Activated T-cell treated with anti-CD3 and anti-CD28 coated beads for 1 hour (primary cell): ENCODE measurements at places on chromosomes 3 and 15.

DNA sequence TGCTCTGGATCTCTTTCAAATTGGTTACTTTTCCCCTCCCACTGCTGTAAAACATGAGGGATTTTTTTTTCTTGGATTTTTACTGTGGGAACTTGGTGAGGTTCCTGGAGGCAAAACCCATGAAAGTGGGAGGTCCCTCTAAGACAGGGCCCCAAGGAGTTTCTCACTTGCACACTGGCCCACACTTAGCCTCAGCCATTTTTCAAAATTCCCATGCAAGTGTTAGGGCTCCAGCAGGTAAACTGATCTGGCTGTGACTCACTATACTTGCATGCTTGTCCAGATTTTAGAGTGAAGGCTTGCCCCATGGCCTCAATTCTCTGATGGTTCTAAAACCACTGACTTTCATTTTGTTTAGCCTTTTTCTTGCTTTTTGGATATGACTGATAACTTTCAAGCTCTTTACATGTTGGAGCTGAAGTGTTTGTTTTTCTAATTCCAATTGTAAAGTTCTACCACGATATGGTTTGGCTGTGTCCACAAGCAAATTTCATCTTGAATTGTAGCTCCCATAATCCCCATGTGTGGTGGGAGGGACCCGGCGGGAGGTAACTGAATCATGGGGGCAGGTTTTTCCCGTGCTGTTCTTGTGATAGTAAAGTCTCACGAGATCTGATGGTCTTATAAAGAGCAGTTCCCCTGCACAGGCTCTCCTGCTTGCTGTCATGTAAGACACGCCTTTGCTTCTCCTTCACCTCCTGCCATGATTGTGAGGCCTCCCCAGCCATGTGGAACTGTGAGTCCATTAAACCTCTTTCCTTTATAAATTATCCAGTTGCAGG lies 37.7 kb downstream of the MCCC1 start:
- DNase-seq, result no peak

GRCh38 chr15:74611341-74611740 lies 4.3 kb upstream of the CLK3 start:
- no peak for DNase-seq

DNA sequence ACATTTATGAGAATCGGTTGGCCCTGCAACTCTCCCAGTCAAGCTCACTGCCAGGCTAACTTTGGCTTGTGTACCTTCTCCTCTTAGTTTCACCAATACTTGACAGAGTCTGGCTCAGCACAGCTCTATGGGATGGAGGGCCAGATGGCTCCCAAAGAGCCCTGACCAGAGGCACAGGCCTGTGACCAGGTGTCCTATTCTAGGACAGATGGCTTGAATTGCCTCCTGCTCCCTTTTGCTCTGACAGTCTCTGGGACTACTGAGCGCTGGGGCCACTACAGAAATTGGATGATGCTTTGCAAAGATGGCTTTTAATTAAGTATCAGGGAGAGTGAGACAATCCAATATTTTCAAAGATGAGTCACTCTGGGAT lies 10.3 kb upstream of the ARID3B start:
- DNase-seq, result no peak

DNA sequence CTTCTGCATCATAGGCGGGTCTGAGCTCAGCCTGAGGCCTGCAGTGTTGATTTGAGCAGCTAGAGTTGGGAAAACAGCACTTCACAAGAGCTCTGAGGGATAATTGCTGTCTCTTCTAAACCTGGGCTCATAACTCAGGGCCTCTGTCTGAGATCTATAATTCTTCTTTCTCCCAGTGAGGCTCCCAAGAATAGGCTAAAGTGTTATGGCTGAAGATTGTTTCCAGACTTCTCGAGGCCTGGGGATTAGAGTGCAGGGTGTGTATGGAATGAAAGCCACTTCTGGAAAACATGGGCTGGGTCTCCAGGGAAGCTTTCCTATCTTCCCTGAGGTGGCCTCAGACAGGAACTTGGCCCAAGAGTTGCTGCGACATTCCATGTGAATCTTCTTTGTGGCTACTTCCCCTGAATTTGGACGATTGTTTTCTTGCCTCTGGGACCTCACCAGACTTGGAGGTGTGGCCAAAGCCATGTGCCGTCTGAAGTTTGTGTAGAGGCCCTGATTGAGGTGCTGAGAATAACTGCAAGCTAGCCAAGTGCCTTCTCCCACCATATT lies 26.5 kb downstream of the MTMR14 start:
- no peak for DNase-seq

- DNase-seq, result no peak
These were observed 12.0 kb upstream of the GNB4 start for GRCh38 chr3:179463319-179463718.

DNA sequence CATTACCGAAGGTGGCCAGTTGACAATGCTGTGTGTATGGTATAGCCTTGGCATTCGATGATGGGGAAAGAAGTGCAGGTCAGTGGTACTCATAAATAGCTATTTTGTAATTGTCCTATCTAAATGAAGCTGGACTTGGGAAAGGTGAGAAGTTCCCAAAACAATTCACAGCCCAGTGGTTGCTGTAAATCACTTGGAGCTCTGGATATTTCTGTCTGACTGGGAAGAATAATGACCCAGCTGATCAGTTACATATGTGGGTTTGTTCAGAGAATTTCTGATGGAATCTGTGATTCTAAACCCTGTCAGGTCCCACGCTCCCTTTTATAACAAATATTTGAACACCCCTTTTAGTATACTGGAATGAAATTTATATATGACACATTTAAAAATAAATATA lies 133.9 kb upstream of the PFN2 start:
- DNase-seq, result no peak

DNA sequence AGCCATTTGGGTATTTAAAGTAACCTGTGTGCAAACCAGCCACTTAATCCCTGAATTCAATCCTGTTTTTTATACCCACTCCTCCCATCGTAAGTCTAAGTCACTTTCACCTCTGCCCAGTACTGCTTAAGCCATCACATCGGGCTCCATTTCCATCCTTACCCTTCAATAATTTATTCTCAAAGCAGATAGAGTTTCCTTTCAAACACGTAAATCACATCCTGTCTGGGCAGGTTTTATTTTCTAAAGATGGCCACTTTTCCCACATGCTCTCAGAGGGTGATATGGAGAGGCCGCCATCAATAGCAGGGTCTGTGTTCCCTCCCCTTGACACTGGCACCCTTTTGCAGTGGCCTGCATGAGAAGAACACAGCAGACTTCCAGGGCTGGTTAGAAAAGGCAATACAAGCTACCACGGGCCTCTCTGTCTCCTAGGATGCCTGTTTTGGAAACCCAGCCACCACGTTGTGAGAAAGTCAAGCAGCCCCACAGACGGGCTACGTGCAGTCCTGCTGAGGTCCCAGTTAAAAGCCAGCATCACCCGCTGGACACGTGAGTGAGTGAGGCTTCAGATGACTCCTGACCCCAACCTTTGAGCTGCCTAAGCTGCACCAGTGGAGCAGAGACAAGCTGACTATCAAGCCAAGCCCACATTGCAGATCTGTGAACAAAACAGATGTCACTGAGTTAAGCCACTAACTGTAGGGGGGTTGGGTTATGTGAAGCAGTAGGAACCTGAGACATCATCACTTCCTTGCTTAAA lies 241.8 kb upstream of the SLCO3A1 start:
- DNase-seq, result no peak

- DNase-seq, result no peak
These were observed 91.1 kb upstream of the MITF start for GRCh38 chr3:69648126-69648525.

DNA sequence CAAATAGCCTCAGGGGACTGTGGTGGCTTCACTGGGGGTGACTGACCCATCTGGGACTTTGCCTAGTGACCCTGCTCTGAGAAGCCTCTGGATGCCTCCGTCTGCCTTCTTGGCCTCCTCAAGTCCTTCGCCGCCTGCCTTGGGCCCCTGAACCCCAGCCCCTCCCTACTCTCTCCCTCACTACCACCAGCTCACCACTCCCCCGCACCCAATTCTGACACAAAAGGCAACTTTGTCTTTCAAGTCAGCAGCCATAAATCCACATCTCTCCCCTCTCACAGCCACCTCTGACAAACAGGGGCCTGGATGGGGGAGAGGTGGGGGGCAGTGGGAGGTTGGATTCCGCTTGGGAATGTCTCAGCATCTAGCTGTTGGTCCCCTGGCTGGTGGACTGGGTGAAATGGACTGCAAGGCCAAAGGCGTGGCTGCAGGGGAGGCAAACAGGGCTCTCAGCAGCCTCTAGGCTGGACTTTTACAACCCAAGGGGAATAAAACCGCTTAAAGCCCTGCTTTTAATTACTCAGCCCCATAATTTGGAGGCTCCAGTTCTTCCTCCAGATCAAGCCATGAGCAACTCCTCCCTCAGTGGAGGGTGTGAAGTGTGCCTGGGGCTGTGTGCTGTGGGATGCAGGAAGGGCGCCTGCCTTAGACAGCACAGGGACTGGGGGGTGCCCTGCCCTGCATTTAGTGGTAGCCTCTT lies 33.4 kb downstream of the IGDCC3 start:
- DNase-seq, result no peak

GRCh38 chr3:52907497-52907896 lies 10.1 kb upstream of the STIMATE start:
- no peak for DNase-seq

GRCh38 chr3:2454865-2455264 lies 356.2 kb downstream of the CNTN4 start:
- DNase-seq, result no peak

GRCh38 chr15:99634576-99634975 lies 68.8 kb downstream of the MEF2A start:
- no peak for DNase-seq

GRCh38 chr15:33960549-33960935 lies 7.8 kb upstream of the CHRM5 start:
- DNase-seq, result no peak

GRCh38 chr3:41599127-41599484 lies 362.8 kb downstream of the ULK4 start:
- DNase-seq, result no peak

GRCh38 chr3:27509376-27509775 lies 25.2 kb upstream of the SLC4A7 start:
- DNase-seq, result no peak

DNA sequence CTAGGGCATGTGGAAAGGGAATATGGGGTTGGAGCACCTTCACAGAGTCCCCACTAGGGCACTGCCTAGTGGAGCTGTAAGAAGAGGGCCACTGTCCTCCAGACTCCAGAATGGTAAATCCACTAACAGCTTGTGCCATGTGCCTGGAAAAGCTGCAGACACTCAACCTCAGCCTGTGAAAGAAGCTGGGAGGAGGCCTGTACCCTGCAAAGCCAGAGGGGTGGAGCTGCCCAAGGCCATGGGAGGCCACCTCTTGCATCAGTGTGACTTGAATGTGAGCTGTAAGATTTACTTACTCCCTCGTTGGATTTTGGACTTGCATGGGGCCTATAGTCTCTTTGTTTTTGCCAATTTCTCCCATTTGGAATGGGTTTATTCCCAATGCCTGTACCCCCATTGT lies 705.2 kb upstream of the ROBO1 start:
- no peak for DNase-seq

- DNase-seq, result no peak
These were observed 211.9 kb downstream of the LRRN1 start for GRCh38 chr3:4011166-4011565.

- DNase-seq, result no peak
These were observed 253.0 kb downstream of the RAP2B start for GRCh38 chr3:153414982-153415381.

GRCh38 chr3:4615750-4616149 lies 122.6 kb downstream of the ITPR1 start:
- DNase-seq, result no peak

DNA sequence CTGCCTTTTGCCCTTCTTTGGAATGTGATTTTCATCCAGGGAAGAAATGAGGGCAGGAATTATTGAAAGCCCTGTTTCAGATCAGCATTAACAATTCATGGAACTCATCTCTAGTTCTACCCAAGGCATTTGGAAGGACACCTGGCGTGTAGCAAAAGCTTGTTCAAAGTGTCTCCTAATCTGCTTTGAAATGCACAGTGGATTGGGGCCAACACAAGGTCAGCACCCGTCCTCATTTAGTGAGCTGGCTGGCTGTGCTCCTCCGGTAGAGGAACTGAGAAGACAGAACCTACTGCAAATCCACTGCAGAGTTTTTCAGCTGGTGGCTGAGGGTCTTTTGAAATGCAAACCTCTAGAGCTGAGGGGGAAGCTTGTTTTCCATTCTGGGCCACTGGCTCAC lies 141.6 kb upstream of the STT3B start:
- DNase-seq, result no peak

GRCh38 chr15:31953478-31953877 lies 76.8 kb upstream of the CHRNA7 start:
- no peak for DNase-seq

DNA sequence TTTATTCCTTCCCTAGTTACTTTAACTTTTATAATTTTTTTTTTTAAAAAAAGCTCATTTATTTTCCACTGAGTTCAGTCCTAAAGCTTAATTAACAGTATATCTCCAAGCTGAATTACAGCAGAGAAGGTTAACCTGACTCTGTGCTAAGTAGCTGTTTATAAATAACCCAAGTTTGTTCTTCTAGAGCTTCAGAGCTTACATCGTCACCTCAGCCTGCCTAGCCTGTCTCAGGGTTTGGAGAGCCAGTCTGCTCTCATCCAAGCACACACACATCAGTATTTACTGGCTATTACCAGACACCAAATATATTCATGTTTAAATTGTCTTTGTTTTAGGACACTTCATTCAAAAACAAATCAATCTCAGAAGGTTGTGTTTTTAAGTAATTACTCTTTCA lies 154.9 kb downstream of the CDIN1 start:
- no peak for DNase-seq

DNA sequence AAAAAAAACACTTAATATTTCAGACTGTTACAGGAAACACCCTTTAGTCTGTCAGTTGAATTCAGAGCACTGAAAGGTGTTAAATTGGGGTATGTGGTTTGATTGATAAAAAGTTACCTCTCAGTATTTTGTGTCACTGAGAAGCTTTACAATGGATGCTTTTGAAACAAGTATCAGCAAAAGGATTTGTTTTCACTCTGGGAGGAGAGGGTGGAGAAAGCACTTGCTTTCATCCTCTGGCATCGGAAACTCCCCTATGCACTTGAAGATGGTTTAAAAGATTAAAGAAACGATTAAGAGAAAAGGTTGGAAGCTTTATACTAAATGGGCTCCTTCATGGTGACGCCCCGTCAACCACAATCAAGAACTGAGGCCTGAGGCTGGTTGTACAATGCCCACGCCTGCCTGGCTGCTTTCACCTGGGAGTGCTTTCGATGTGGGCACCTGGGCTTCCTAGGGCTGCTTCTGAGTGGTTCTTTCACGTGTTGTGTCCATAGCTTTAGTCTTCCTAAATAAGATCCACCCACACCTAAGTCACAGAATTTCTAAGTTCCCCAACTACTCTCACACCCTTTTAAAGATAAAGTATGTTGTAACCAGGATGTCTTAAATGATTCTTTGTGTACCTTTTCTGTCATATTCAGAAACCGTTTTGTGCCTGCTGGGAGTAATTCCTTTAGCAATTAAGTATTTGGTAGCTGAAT lies 17.9 kb downstream of the TMEM43 start:
- peak; percentile 33 for DNase-seq

GRCh38 chr3:124587053-124587408 lies 143.2 kb upstream of the UMPS start:
- no peak for DNase-seq

- DNase-seq, result no peak
These were observed 51.4 kb downstream of the ASTE1 start for GRCh38 chr3:130975251-130975650.

GRCh38 chr3:5498981-5499380 lies 311.5 kb downstream of the EDEM1 start:
- DNase-seq, result no peak
